Hepatic stellate cell (primary cell): ENCODE measurements at places on chromosomes 1 and 21.

- DNase-seq = peak; percentile 23
These were observed 30.9 kb upstream of the NEXN start for GRCh38 chr1:77857552-77857951.

GRCh38 chr1:206761159-206761768, 9.3 kb upstream of the IL19 start:
- peak; percentile 50 for DNase-seq

DNA sequence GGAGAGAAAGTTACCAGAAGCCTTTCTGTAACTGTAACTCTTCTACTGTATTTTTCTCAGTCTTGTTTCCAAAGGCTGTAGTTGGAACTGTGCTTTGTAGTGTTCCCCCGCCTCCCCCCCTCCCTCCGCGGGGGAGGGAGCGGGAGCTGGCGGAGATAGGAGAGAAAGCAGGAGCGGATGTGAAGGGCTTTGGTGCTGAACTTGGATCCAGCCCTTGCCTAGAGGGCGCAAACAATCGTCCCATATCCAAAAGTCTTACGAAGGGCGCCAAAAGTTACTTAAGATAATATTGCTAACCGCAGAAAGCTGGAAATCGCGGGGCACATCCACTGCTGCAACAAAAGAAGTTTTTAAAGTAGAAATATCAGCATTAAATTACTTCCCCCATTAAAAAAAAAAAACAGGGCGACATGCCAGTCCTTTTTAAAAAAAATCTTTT, 2.4 kb upstream of the NFIA start:
- DNase-seq = no peak

DNA sequence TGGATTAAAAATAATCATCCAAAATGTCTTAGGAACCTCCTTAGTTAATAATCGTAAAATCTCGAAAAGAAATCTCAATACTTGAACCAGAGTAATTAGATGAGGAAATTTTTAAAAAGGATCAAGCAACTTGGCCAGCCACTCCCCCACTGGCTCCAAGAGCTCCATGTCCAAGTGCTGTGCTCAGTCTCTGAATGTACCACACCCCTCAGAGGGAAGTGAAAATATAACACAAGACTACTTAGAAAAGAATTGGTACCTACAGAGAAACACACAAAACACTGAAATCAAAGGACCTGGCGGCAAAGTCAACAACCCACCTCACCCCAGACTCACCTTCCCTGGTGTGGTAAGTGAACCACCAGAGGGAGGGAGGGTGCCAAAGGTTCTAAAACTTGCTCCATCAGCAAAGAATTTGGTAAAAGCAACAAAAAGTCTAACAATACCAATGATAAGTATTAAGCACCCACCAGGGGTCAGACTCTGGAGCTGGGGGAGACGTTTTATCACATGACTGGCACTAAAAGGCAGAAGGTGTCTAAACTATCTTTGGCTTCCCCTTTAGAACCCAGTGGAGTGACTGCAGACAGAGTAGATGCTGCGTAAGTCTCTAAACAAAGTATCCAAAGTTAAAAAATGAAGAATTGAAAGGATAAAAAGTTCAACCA, 14.0 kb downstream of the LBR start:
- DNase-seq = no peak

DNA sequence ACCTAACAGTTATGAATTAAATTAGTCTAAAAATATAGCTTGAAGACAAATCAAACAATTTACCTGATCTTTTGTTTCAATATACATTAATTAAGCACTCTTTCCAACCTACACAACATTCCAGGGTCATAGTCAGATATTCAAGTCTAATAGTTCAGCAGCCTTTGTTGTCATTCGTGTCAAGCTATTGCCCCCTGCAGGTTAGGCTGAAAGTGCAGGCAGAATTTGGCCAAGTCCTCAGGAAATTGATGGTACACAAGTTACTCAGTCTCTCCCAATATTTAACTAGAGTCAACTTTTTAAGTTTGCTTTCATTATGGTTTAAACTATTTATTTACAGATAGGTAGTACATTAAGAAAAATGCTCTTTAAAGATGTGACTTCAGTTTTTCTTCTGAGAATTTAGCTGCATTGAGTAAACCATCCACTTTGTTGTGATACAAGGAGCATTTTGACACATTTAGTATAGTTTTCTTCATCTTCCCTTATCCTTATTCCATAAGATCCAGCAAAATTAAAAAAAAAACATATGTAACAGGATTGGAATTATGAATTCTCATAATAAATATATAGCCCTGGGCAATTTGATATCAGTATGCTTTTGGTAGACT, 130.3 kb upstream of the DPYD start:
- peak; percentile 36 for DNase-seq

DNA sequence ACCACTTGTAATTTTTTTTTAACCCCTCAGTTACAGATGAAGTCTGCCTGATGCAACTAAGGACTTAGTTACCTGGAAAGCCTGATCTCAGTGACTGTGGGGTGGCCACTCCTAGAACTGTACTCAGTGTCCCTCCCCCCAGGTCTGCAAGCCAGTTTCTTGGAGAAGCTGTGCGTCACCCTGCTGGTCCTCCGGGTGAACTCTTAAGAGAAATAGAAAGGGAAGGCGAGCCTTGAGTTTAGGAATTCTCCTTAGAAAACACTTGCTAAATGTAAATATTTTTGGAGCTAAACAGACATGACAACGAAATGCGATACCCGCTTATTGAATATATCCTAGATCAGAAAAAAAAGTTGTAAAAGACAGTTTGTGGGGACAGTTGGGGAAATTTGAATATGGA, 730 bp downstream of the SLC16A4 start:
- DNase-seq = peak; percentile 71

GRCh38 chr1:67532452-67533216, 102.4 kb upstream of the SERBP1 start:
- DNase-seq = peak; percentile 76

- DNase-seq = no peak
These were observed 123.5 kb downstream of the CRB1 start for GRCh38 chr1:197391303-197392226.

DNA sequence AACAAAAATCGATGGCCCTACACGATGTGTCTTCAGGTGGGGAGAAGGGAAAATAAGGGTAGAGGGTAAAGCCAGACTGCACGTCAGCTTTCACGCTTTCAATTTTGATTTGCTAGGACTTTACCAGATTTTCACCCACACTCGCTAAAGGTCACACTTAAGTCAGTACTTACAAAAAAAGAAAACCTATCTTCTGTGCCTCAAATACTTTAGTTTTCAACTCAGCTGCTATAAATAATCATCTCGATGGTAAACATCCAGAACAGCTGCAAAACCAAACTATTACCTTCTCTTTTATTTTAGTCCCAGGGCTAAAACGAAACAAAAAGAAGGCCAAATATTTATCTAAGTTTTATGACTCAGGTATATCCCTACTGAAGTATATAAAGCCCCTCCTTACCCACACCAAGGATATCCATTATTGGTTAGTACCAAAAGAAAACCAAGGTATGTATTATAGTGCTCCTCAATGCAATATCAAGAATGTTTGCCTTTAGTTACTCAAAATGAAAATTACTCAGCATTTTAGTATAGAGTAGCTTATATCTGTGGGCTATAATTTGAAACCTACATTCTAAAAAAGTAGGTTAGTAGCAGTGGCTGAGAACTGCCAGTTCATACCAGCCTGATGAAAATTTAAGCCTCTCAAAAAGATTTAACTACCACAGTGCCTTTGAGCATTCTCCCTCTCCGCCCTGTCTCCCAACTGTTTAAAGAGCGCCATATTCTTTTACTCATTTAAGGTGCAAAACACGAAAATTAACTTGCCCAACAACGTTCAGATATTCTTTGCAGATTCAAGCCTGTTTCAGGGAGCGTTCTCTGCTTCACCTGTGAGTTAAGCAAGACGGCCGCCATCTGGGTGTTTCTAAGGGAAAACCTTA, 1.5 kb downstream of the CSDE1 start:
- DNase-seq = peak; percentile 5

DNA sequence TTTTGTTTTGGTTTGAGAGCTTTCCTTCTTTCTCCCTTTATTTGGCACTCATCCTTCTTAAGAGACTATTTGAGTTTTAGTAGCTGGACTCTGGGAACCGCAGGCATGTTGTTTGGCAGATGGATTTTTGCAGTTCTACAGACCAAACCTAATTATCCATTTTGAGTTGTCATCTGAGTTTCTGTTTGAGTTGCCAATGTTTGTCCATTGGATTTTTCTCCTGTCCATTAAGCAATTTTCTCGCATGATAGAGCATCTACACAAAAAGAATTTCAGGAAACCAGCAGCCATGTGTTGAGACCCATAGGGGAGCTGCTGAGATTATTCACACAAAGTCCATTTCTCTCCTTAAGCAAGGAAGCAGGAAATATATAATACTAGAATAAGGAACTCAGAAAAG, 17.2 kb upstream of the CXADR start:
- DNase-seq = no peak

- DNase-seq = no peak
These were observed 131.0 kb downstream of the TGFBR3 start for GRCh38 chr1:91754816-91755580.

DNA sequence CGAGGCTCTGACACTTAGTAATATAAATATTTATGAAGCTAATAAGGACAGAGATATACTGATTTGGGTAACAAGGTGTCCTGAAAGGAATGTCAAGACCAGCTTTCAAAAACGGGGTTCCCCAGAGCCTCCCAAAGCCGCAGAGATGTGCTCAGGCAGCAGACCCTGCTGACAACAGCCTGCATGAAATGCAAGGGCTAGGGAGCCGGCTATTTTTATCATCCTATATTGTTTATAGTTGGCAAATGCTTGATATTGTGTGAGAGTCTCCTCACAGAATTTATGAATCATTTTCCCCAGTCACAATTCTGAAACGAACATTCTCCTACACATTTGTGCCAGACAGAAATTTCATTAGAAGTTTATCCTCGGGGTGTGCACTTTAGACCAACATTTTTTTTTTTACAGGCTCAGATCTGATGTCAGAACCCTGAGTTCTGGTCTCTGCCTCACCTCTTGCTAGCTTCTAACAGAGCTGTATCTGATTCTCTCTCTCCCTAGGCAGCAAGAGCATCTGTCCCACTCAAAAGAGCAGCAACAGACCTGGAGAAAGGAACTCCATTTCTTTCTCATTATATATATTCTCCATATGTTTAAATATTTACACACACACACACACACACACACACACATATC, 302.3 kb upstream of the PLD5 start:
- DNase-seq = no peak

DNA sequence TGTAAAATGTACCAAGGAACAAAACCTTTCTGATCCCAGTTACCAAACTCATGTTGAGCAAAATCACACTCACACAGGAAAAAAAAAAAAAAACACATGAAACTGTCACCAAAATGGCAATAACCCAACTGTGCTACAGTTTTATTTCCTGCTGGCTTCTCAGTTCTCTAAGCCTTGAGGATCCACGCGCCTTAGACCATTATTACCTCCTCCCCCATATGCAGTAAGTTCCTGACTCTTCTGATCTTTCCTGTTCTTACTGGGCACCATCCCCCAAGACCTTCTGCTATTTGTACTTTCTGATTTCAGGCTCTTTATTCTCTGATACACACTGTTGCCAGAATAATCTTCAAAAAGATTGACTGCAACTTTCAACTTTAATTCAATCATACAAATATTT, 79.6 kb downstream of the SLC45A1 start:
- DNase-seq = no peak

DNA sequence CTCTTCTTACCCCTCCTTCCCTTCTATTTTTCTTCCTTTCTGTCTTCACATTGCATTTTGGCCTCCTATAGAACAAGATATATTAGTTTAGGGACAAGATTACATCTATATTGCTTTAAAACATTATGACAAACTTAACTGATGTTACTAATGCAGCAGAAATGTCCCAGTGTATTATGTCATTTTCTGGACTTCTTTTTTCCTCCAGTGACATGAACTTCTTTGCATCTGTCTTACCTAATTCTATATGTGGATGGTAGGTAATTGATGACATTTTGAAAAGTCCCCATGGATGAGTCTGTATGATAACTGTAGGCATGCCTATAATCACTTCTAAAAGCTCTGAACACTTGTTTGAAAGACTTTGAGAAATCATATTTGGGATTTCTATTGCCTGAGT, 89.5 kb downstream of the FNBP1L start:
- DNase-seq = no peak

- DNase-seq = no peak
These were observed 807.8 kb downstream of the BRINP3 start for GRCh38 chr1:189669846-189670245.

DNA sequence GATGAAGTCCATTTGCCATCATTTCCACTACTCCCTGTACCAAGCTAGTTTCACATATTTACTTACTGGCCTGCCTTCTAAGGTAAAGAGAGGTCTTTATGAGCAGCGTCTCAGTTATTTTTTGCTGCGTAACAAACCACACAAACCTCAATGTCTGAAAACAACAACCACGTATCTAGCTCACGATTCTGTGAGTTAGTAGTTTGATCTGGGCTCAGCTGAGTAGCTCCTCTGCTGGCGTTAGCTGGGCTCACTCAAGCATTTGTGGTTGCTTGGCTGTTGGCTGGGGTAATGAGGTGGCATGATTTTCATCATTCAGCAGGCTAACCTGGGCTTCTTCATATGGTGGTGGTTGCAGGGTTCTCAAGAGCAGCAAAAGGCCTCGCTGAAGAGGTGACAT, 225.4 kb downstream of the FOXD2 start:
- no peak for DNase-seq

DNA sequence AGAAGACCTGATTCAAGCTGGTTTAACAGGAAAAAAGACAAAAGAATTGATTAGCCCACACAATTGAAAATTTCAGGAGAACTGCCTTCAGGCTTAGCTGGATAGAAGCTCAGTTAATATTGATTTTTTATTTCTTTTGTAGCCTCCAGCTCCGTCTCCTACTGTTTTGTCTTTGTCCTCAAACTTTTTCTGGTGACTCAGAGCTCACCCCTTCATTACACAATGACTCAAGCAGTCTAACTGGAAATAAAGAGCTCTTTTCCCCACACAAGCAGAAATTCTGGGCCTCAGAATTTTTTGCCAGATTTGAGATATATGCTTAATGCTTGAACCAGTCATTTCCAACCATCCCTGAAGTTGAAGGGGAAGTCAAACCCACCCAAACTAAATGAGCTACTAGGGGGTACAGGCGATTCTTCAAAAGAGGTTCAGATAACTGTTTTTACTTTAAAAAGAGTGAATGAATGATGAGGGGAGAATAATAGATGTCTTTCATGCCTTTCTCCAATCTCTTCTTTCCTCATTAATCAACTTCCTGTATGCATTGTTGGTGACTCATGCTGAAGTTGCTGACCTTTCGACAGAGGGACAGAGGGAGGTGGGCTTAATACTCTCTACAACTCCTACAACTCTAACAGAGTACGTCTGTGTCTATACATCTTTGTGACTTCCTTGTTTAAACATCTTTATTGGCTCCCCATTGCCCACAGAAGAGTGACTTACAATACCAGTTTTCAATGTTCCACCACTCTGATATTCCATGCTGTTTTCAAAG, 6.2 kb upstream of the ACP6 start:
- peak; percentile 26 for DNase-seq
